H7 (cell line): ENCODE measurements at places on chromosomes 7 and 10.
A peak's percentile ranks its signal among the peaks of the same experiment; 100 is the strongest.

- DNase-seq: peak; percentile 72
Measured at GRCh38 chr7:152435384-152436110, at the start of gene KMT2C. Gene KMT2C (minus strand): TSS chr7:152436003. CDS start chr7:152435786, 217 bp downstream.

GRCh38 chr10:93344691-93345090 is 137.4 kb downstream of the MYOF start:
- DNase-seq: no peak

DNA sequence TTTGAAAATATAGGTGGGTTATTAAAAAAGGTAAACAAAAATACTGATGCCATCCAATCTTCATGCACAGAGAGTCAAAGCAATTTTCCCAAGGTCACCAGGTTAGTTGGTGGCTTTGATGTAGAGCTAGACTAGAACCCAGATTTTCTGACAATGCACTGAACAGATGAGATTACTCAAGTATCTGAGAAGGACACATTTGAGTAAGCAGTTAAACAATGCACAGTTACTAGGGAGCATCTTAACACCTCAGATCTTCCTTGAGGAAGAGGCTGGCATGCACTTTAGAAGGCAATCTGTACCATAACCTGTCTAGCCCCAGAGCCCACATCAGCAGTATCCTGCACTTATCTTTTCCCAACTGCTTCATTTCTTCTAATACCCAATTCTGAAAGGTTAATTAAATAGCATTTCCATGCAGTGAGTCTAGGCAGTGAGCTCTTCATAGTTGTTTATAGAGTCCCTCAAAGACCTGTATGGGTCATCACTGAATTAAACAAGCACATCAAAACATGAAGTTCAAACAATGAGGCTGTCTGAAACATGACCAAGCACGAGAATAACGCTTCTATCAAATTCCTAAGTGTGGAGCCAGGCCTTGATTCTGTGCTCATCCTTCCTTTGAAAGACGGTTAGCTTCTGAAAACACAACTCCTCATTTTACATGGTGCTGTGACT is 38.2 kb upstream of the ANK3 start:
- no peak for DNase-seq

- DNase-seq: no peak
Measured at GRCh38 chr10:128461991-128462390, 335.8 kb upstream of the MKI67 start.

GRCh38 chr7:116214921-116215320 is 4.6 kb downstream of the TES start:
- DNase-seq: no peak

DNA sequence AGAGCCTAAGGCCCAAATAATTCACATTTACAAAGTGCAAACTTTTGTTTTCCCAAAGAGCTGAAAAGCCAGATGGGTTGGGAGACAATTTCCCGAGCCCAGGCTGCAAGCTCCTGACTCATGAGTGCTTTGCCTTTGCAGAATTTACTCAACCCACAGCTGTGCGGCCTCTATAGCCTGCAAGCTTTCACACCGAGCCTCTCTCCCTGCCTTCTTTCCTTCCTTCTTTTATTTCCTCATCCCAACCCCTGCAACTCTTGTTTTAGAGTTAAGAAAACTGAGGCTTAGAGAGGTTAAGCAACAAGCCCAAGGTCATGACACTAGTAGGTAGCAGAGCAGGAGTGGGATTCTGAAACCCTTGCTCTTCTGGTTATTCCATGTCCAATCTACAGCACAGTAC is 203.0 kb upstream of the GPR26 start:
- no peak for DNase-seq

- no peak for DNase-seq
Measured at GRCh38 chr10:77247031-77247990, 390.3 kb downstream of the KCNMA1 start.

- DNase-seq: no peak
Measured at GRCh38 chr10:125231813-125232475, 71.6 kb upstream of the CTBP2 start.

- no peak for DNase-seq
Measured at GRCh38 chr7:111358915-111359314, 203.4 kb downstream of the IMMP2L start.

DNA sequence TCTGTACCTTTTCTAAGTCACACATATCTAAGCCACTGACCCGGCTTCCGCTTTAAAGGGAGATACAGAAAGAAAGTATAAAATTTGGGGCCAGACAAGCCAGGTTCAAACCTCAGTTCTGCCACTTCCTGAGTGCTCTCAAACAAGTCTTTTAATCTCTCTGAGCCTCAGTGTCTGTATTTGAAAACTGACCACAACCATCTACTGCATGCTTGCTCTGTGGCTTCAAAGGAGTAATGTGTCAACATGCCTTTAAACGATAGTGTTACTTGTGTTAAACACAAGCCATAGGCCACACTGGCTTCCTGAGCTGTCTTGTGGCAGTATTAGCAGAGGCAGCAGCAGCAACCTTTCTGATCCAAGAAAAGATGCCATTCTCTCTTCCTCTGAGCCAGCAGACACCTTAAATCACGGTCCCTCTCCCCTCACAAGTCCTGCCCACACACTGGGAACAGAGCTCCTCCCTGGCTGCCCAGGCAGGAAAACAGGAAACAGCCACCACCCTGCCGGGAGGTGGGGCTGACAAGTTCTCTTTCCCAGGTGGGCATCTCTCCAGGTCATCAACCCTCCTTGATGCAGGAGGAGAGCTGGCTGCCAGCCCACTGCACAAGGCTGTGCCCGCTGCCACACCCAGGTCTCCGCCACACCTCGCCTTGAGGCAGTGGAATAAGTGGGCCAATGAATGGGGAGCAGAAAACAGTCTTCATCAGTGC is 10.7 kb downstream of the HIP1 start:
- peak; percentile 69 for DNase-seq
